ENCODE measurements at places on chromosomes 1 and 21.

DNA sequence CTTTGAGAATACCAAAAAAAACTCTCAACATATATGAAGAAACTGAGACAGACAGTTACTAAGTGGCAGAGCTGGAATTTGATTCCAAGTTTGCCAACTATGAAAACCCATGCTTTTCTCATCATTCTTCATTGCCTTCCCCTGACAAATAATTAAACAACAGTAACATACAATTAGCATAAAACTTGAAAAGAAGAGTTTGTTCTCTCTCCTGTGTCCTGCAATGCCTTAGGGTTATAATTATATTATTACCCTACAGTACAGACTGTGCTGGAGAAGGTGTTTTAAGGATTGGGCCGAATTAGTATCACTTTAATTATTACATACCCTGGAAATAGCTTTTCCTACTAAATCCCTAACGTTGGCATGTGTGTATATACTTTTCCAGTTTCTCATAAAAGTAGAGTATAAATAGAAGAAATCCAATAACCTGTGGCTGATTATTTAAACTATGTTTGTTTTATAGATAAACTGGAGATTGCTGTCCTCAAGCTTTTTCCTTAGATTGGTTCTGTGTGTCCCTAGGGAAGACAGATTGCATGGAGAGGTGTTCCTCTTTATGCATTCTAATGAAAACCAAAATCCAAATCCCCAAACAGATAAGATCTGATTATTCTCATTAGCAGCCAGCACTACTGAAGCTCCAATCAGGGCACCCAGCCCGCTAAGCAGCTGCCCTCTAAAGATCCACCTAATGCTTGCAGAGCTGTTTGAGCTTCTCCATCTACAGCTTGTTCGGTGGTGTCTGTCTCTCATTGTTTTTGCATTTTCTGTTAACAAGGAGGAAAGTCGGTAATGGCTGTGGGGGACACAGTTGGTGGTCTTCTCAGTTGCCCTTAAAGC lies 156.3 kb downstream of the TM2D1 start:
- DNase-seq = no peak

- peak; percentile 73 for DNase-seq
Observed at GRCh38 chr1:114979278-114979891, 50.2 kb upstream of the TSHB start.

DNA sequence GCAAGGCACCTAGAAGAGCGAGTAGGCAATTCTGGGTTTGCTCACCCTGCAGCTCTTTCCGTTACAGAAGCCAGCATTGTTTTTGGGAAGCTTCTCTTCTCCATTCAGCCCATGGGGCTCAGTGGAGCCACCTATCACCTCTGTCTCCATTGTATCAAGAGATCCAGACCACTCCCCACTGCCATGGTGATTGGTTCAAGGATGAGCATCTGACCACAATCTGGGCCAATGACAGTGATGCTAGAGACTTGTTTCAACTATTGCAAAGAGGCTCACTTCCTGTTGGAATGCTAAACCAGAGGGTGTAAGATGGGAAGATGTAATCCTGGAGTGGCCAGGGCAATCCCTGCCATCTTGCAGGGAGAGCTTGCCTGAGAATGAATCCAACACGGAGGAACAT lies 6.6 kb downstream of the SPATA21 start:
- peak; percentile 14 for DNase-seq

- DNase-seq = no peak
Observed at GRCh38 chr1:151327903-151328674, 873 bp upstream of the PI4KB start.

DNA sequence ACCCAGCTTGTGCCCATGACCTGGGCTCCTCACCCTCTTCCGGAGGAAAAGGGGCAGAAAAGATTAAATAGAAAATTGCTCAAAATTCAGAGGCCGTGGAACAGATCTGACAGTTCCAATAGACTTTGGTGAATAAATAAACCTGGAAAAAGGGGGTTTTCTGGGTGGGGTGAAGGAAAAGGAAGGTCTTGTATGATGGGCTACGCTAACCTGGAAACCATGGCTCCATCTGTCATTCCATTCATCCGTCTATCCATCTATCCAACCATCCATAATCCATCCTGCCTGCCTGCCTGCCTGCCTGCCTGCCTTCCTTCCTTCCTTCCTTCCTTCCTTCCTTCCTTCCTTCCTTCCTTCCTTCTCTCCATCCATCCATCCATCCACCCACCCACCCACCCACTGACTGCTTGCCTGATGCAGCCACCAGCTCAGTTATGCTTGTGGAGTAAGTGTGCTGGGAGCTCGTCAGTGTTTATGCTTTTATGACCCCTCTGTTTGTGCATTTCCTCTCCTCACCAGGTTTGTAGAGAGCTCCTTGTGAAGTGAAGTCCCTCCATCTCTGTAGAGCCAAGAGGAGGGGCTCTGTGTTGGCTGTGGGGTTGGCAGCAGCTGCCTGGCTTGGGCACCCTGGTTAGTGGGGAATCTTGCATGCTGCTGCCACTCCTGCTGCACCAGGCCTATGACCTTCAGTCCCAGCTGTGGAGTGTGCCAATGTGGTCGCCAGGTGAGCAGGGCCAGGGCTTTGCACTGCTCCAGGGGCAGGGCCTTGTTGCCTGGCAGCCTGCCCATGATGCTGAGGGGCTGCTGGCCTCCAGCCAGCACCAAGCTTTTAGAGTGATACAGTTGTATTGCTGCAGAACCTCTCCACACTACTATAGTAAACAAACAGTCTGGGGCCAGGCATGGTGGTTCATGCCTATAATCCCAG lies 16.0 kb upstream of the POU3F1 start:
- no peak for DNase-seq

DNA sequence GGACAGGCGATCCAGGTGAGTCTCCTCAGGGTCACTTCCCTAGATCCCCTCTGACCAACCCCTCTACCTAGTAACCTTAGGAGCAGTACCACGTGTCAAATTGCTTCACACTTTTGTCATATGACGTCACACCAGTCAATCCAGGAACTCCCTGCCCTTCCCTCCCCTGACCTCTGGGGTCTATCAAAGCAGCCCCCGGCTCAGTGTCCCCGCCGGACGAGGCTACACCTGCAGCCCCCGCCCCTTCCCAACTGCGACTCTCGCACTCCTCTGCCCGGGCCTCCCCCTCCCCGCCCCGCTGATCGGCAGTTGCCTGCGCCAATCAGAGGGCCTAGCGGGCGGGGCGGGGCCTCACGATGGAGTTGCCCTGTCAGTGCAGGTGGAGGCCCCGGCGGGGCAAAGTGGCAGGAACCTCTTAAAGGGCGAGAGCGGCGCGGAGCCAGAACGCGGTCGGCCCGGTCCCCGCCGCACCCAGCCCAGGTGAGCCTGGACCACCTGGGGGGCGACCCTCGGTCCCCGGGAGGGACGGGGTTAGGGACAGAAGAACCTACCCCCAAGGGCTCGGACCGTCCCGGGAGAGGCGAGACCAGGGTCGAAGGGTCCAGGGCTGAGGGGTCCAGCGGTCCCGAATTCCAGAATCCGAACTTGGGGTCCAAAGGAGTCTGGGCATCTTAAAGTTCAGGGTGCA lies 27.5 kb upstream of the EPB41 start:
- peak; percentile 67 for DNase-seq

- DNase-seq = no peak
Observed at GRCh38 chr1:90502696-90503095, 214.4 kb downstream of the BARHL2 start.

- DNase-seq = no peak
Observed at GRCh38 chr1:231188072-231188471, 26.2 kb downstream of the TRIM67 start.
